ENCODE measurements at places on chromosomes 13 and 19. TPM values are rescaled to one million over a fixed set of nuclear protein-coding genes. Genes with fewer than 3 reads are reported as not detected.

The FUT6 gene
- total RNA-seq, result not detected

DNA sequence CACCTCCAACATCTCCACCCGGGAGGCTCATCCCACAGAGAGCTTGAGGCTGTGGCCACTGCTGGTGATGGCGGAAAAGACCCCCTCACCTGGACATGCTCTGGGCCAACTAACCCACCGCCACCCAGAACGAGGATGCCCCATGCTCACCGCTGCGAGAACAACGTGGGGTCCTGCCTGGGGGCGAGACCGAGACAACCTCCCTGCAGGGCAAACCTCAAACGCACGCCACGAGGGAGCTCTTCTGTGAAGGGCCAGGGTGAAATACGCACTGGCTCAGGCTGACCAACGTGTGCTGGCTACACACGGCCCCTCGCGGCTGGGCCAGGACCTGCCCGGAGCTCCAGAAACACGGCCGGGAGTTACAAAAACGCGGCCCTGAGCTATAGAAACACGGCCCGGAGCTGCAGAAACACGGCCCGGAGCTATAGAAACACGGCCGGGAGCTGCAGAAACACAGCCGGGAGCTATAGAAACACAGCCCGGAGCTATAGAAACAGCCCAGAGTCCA, 19.0 kb upstream of the PLPP2 start:
- peaks cover 4% of the 10 kb centered on the region for H3K36me3 ChIP-seq
- H3K27ac ChIP-seq, result no peak overlapping the region
- H3K27me3 ChIP-seq, result no peaks in the 10 kb centered on the region
- H3K4me3 ChIP-seq, result no peak overlapping the region

GRCh38 chr13:66926851-66927524, 303.1 kb downstream of the PCDH9 start:
- DNase-seq, result no peak
- H3K4me3 ChIP-seq, result no peak overlapping the region
- H3K27me3 ChIP-seq, result no peaks in the 10 kb centered on the region
- no peaks in the 10 kb centered on the region for H3K4me1 ChIP-seq

GRCh38 chr19:35908010-35908441, at the start of gene TYROBP:
TYROBP (minus strand) TSS chr19:35908295; CDS start chr19:35908228, 67 bp downstream.
- no peak within 1 kb of the TSS for H3K4me3 ChIP-seq
- peaks cover 50% of the 10 kb centered on the region for H3K4me1 ChIP-seq
- H3K27ac ChIP-seq, result peak within 1 kb of the TSS; percentile 79
- DNase-seq, result no peak
- peaks cover 15% of the 10 kb centered on the region for H3K36me3 ChIP-seq

The SBK3 gene
- not detected for total RNA-seq

GRCh38 chr19:32464279-32464678, 58.7 kb downstream of the DPY19L3 start:
- H3K27ac ChIP-seq, result no peak overlapping the region
- no peaks in the 10 kb centered on the region for H3K27me3 ChIP-seq
- H3K36me3 ChIP-seq, result no peaks in the 10 kb centered on the region
- H3K4me1 ChIP-seq, result peaks cover 4% of the 10 kb centered on the region
- DNase-seq, result no peak

The SLC25A41 gene
- 0.55 TPM for total RNA-seq

The MYPOP gene
- total RNA-seq, result 11.4 TPM

GRCh38 chr19:53947624-53948023, 15.1 kb upstream of the CACNG8 start:
- H3K27ac ChIP-seq, result no peak overlapping the region
- no peaks in the 10 kb centered on the region for H3K36me3 ChIP-seq
- H3K4me1 ChIP-seq, result no peaks in the 10 kb centered on the region
- DNase-seq, result no peak
- H3K27me3 ChIP-seq, result peaks cover 14% of the 10 kb centered on the region

DNA sequence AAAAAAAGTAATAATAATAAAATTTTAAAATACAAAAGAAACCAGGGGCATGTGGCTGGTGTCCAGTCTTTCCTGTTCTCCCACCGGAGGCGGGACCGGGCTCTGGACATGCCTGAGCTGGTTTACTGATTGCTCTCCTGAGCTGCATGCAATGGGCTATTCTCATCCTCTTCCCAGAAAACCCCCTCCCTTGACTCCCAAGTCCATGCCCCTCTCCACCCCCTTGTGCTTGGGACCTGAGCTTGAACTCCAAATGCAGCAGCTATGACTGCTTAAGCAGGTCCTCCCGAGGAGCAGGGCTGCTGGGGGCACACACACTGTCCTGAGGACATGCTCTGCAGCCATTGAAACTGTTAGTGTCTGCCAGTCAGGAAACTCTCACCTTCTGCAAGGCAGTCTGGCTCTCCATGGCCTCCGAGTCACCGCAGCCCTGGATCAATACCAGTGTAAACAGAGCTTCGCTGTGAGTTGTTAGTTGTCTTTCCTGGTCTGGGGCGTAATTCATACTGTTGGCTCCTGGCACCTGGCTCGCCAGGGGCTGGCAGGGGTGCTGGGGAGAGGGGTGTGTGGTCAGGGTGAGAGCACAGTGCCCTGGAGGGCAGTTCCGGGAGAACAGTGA, 41.6 kb upstream of the CHST8 start:
- no peak overlapping the region for H3K27ac ChIP-seq
- no peak for DNase-seq
- H3K27me3 ChIP-seq, result no peaks in the 10 kb centered on the region

DNA sequence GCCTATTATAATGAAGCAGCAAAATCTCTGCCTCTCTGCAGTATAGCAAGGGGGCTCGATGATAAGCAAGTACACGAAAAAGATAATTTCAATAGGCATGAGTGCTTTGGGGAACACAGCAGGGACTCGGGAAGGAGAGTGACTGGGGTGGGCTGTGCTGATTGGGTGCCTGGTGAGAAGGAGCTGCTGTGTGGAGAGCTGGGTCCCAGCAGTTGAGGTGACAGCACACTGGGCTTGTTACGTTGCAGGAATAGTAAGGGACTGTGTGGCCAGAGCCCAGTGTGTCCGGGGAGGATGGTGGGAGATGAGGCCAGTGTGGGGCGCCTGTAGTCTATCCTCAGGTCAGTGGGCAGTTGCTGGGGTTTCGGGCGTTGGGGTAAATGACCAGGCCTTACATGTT, 17.4 kb downstream of the WDR62 start:
- H3K36me3 ChIP-seq, result peaks cover 55% of the 10 kb centered on the region
- H3K4me1 ChIP-seq, result no peaks in the 10 kb centered on the region
- H3K27me3 ChIP-seq, result no peaks in the 10 kb centered on the region
- no peak overlapping the region for H3K4me3 ChIP-seq

DNA sequence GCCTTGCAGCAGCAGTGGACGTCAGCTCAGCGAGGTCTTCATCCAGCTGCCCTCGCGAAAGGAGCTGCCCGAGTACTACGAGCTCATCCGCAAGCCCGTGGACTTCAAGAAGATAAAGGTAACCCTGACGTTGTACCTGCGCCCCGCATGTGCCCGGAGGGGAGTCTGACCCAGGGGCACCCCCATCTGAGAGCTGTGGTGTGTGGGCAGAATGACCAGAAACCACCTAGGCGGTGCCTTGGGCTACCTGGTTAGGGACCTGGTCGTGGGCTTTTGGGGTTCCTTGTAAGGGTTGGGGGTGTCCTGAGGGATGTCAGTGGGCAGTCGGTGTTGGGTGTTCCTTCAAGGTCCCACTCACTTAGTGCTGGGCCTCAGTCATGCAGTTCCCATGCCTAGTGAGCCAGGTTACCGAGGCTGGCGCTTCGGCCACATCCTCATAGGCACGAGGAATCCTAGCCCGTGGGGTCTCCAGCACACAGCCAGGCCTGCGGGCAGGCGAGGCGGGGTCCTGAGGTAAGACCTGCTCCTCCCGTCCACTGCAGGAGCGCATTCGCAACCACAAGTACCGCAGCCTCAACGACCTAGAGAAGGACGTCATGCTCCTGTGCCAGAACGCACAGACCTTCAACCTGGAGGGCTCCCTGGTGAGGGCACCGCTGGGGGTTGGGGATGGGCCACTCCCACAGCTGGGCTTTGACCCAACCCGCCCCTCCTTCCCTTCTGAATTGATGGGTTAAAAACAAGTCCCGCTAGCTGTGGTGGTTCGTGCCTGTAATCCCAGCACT, 30.8 kb upstream of the LDLR start:
- H3K4me3 ChIP-seq, result no peak overlapping the region
- DNase-seq, result no peak
- H3K27ac ChIP-seq, result no peak overlapping the region
- H3K27me3 ChIP-seq, result no peaks in the 10 kb centered on the region
- H3K36me3 ChIP-seq, result peaks cover 6% of the 10 kb centered on the region

The RAX2 gene
- total RNA-seq, result not detected

GRCh38 chr19:6108721-6109633, 1.3 kb downstream of the RFX2 start:
- peak overlapping the region; percentile 77 for H3K4me3 ChIP-seq
- H3K27me3 ChIP-seq, result peaks cover 19% of the 10 kb centered on the region
- no peaks in the 10 kb centered on the region for H3K36me3 ChIP-seq

DNA sequence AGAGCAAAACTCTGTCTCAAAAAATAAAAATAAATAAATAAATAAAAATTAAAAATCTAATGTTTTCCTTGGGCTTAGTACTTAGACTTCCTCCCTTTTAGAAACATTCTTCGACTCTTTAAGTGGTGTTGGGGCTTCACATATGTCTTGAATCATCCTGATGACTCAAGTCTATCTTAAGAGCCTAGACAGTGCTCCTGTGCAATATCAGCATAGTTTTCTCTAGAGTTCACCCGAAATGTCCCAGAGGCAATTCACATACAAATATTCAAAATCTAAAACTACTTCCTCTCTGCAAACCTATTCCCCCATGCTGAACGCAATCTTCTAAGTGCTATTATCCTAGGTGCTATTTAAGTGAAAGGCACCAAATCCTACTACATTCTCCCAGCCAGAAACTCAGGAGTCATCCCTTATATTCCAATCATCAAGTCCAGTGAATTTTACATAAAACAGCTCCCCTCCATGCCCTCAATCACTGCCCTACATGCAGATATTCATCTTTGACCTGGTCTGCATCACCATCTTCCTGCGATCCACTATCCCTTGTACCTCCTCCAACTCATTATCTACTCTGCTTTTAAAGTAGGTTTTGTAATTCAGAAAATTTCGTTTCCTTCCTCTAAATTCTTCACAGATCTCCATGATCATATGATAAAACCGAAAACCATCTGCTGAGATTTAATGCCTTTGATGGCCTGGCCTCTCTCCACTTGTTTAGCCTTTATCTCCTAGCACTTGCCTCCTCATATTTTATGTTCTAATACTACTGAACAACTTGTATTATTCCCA, 102.7 kb downstream of the ELF1 start:
- H3K36me3 ChIP-seq, result peaks cover 4% of the 10 kb centered on the region
- no peak for DNase-seq
- H3K4me3 ChIP-seq, result no peak overlapping the region
- H3K27ac ChIP-seq, result no peak overlapping the region

DNA sequence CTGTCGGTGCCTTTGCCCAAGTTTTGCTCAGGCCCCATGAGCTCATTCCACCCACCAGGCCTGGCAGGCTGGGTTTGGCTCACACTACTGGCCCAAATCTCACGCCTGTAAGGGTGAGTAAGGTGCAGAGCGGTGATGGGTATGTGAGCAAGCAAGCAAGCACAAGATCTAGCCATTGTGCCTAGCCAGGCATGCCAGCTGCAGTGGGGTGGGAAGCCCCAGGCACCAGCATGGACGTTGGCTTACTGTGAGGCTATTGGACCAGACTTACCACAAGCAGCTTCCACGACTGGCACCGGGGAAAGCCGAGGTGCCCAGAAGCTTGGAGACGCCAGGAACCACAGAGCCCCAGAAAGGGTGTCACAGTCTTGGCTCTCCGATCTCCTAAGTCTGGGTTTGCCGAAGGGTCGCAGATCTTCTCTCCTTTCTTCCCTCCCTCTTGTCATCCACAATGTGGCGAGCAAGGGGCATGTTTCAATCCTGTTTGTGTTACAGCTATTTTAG, 2659.4 kb upstream of the PCDH20 start:
- no peaks in the 10 kb centered on the region for H3K36me3 ChIP-seq
- H3K4me3 ChIP-seq, result no peak overlapping the region
- no peak overlapping the region for H3K27ac ChIP-seq
- H3K27me3 ChIP-seq, result no peaks in the 10 kb centered on the region

GRCh38 chr19:39524495-39524894, 8.2 kb downstream of the EID2B start:
- no peak overlapping the region for H3K4me3 ChIP-seq
- peaks cover 5% of the 10 kb centered on the region for H3K36me3 ChIP-seq
- H3K27me3 ChIP-seq, result no peaks in the 10 kb centered on the region
- no peak for DNase-seq
- H3K4me1 ChIP-seq, result peaks cover 2% of the 10 kb centered on the region
- H3K27ac ChIP-seq, result no peak overlapping the region

The EBPL gene
- total RNA-seq, result 37.4 TPM

DNA sequence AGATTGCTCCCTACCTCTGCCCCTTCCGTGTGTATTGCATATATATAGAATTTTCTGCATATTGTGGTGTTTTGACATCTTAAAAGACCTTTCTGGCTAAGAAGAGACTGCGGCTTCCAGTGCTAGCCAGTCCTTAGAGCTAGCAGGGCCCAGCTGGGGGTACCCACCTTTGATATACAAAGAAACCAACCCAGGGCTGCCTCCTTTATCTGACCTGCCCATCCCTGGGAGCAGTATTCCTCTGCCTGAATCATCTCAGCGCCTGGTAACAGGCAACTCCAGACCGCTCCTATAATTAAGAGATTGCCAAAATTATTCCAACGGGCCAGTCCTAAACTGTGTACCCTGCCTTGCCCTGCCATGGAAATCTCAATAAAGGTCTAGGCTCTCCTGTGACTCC, 186.3 kb upstream of the RNF113B start:
- H3K27me3 ChIP-seq, result no peaks in the 10 kb centered on the region
- no peak for DNase-seq
- H3K4me3 ChIP-seq, result no peak overlapping the region
- H3K4me1 ChIP-seq, result no peaks in the 10 kb centered on the region
- H3K36me3 ChIP-seq, result no peaks in the 10 kb centered on the region

The NLRP9 gene
- total RNA-seq, result not detected

DNA sequence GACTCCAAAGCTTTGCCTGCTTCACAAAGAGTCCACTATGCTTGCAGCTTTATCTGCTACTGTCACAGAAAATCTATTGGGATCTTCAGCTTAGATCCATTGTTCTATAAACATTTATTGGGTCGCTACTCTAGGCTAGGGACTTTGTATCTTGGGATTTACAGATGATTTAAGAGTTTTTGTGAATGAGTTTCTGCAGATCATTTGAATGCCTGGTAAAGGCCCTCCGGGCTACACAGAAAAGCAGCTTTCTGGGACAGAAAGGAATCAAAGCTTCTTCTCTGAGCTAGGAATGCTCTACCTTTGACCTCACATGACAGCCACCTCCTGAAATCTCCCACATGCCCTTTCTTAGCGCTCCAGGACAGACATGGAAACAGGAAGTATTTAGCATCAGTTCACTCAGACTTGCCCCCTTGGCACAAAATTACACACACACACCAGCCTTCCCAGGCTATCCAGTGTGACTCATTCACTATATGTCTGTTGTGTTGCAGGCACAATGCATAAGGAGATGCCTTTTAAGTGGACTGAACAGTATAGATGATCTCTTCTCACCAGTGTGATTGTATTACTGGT, 492.4 kb downstream of the DACH1 start:
- no peaks in the 10 kb centered on the region for H3K27me3 ChIP-seq
- peaks cover 7% of the 10 kb centered on the region for H3K4me1 ChIP-seq
- H3K27ac ChIP-seq, result no peak overlapping the region
- H3K4me3 ChIP-seq, result no peak overlapping the region

The ZNF560 gene
- total RNA-seq, result not detected

All from activated CD4-positive, alpha-beta T cell treated with anti-CD3 and anti-CD28 coated beads, Interleukin-2, amount 10 ng/mL, durations not matched to agents 7 days and 5 days (primary cell).